Activated CD8-positive, alpha-beta T cell treated with anti-CD3 and anti-CD28 coated beads for 36 hours (primary cell): ENCODE measurements at places on chromosomes 7 and 10. TPM values are rescaled to one million over a fixed set of nuclear protein-coding genes. Genes with fewer than 3 reads are reported as not detected.

The MRPL32 gene
- total RNA-seq, result 66.9 TPM

The NPC1L1 gene
- total RNA-seq, result 0.07 TPM

The INMT gene
- total RNA-seq, result not detected

The FFAR4 gene
- total RNA-seq, result not detected
